ENCODE measurements at places on chromosomes 5 and 9.

- H3K4me1 ChIP-seq = no peaks in the 10 kb centered on the region
- H3K27ac ChIP-seq = no peak overlapping the region
- no peak for DNase-seq
- no peak overlapping the region for H3K4me3 ChIP-seq
Observed at GRCh38 chr5:35264509-35264908, 34.2 kb upstream of the PRLR start.

GRCh38 chr9:84070590-84070989, 90.0 kb downstream of the RMI1 start:
- no peak for DNase-seq
- H3K4me3 ChIP-seq = no peak overlapping the region
- H3K4me1 ChIP-seq = no peaks in the 10 kb centered on the region
- no peak overlapping the region for H3K27ac ChIP-seq
- no peaks in the 10 kb centered on the region for H3K27me3 ChIP-seq

GRCh38 chr5:176886336-176887251, 12.6 kb downstream of the HK3 start:
- no peaks in the 10 kb centered on the region for H3K36me3 ChIP-seq
- no peaks in the 10 kb centered on the region for H3K27me3 ChIP-seq
- H3K4me1 ChIP-seq = peaks cover 4% of the 10 kb centered on the region
- no peak for DNase-seq
- H3K4me3 ChIP-seq = no peak overlapping the region

- H3K27ac ChIP-seq = no peak overlapping the region
- DNase-seq = no peak
Observed at GRCh38 chr5:7849681-7850394, 1.1 kb downstream of the CFAP90 start.

GRCh38 chr5:170252720-170253350, 20.1 kb downstream of the C5orf58 start:
- peaks cover 22% of the 10 kb centered on the region for H3K4me1 ChIP-seq
- H3K36me3 ChIP-seq = peaks cover 100% of the 10 kb centered on the region
- no peak for DNase-seq
- H3K27me3 ChIP-seq = no peaks in the 10 kb centered on the region
- H3K27ac ChIP-seq = no peak overlapping the region

DNA sequence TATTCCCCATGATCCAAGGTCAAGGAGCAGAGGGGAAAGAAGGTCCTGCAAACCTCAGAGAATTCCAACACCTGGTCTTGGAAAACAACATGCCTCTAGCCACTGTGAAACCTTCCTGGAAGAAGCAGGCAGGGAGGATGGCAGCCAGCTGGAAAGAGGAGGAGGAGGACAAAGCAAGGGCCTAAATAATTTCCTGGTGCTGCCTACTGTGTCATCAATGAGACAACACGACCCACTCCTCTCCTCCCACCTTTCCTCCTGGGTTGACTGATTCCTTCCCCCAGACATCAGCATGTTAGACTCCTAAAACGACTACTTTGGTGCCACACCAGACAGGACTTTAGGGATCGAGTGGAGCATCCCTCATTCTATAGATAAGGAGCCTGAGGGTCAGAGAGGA, 78.8 kb downstream of the KLHL3 start:
- peaks cover 15% of the 10 kb centered on the region for H3K36me3 ChIP-seq
- no peak overlapping the region for H3K27ac ChIP-seq
- no peak overlapping the region for H3K4me3 ChIP-seq
- H3K4me1 ChIP-seq = peaks cover 6% of the 10 kb centered on the region
- no peaks in the 10 kb centered on the region for H3K27me3 ChIP-seq
